Activated CD4-positive, alpha-beta T cell treated with anti-CD3 and anti-CD28 coated beads for 36 hours (primary cell): ENCODE measurements at places on chromosomes 6 and 20.

GRCh38 chr6:35600659-35601125 is 88.0 kb upstream of the TULP1 start:
- DNase-seq = no peak
- peaks cover 77% of the 10 kb centered on the region for H3K4me1 ChIP-seq
- peaks cover 40% of the 10 kb centered on the region for H3K36me3 ChIP-seq
- H3K27ac ChIP-seq = peak overlapping the region; percentile 70
- no peaks in the 10 kb centered on the region for H3K27me3 ChIP-seq

DNA sequence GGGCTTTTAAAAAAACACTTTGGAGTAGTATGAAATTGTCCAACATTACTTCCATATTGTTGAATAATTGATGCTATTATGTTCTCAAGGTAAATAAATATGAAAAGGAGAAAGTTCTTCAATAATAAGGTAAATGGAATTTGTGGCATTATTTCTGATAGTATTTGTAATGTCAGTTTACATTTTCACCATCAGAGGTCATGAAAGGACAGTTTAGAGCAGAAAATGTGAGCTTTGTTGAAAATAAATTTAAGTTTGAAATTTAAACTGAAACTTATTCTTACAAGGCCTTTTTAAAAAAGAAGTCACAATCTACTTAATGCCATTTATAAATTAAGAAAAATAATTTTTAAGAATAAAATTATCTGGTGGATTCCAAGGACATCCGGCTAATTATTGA is 15.8 kb upstream of the CEP162 start:
- no peak overlapping the region for H3K27ac ChIP-seq
- no peaks in the 10 kb centered on the region for H3K4me1 ChIP-seq
- no peak overlapping the region for H3K4me3 ChIP-seq

GRCh38 chr20:44396369-44397130 is 41.1 kb downstream of the HNF4A start:
- H3K4me1 ChIP-seq = no peaks in the 10 kb centered on the region
- no peaks in the 10 kb centered on the region for H3K36me3 ChIP-seq
- no peak overlapping the region for H3K27ac ChIP-seq

- H3K27ac ChIP-seq = no peak overlapping the region
- H3K4me3 ChIP-seq = no peak overlapping the region
- H3K4me1 ChIP-seq = peaks cover 16% of the 10 kb centered on the region
- peaks cover 19% of the 10 kb centered on the region for H3K36me3 ChIP-seq
Measured at GRCh38 chr20:46349035-46349741, 40.9 kb upstream of the CDH22 start.

DNA sequence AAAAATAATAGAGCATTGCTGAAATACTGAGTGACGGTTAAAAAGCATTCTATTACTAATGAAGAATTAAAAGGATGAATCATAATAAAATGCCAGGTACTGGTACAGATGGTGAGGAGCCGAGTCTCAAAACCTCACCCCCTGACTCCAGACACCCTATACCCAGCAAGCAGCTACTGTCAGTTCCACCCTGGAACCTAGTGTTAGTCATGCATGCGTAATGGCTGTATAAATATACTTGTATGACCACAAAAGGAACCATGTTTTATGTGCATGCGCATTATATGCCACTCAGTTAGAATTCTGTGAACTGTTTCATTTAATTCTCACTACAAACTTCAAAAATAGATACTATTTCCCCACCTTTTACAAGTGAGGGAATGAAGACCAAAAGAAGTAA is 568.7 kb upstream of the RNF217 start:
- no peaks in the 10 kb centered on the region for H3K36me3 ChIP-seq
- H3K27me3 ChIP-seq = no peaks in the 10 kb centered on the region
- no peak overlapping the region for H3K4me3 ChIP-seq
- DNase-seq = no peak

- no peak for DNase-seq
- H3K27ac ChIP-seq = no peak overlapping the region
- no peaks in the 10 kb centered on the region for H3K36me3 ChIP-seq
Measured at GRCh38 chr6:22906091-22906549, 336.8 kb downstream of the HDGFL1 start.

GRCh38 chr6:34358389-34358905 is 34.0 kb downstream of the NUDT3 start:
- H3K36me3 ChIP-seq = no peaks in the 10 kb centered on the region
- H3K4me1 ChIP-seq = peaks cover 27% of the 10 kb centered on the region
- DNase-seq = no peak
- no peak overlapping the region for H3K27ac ChIP-seq
- H3K27me3 ChIP-seq = no peaks in the 10 kb centered on the region

DNA sequence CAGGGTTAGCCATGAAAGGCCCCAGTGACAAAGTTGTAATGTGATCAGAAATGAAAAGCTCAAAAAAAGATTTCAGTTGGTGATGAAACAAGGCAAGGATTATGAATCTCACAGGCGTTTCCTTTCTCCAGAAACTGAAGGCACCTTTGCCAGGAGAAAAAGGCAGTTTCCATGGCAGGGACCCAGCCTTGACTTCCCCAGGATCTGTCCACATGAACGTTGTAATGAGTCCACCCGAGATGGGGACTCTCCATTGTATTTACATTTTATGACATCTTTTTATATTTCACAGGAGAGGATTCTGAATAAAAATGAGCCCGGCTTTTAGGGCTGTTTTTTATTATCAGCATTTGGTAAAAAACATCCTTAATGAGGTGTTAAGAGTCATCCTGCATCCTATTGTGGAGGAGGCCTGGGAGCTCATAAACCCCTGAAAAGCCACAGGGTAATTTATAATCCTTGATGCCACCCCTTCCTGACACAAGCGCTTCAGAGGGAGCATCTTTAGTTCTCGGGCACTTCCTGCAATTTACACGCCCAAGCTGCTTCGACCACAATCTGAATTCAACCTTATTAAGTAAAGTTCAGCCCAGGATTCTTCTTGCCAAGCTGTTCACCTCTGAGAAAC is 74.1 kb upstream of the SALL4 start:
- H3K4me1 ChIP-seq = no peaks in the 10 kb centered on the region
- no peaks in the 10 kb centered on the region for H3K36me3 ChIP-seq
- H3K27ac ChIP-seq = no peak overlapping the region
